SK-N-SH (cell line): ENCODE measurements at places on chromosomes 6 and 20. TPM values are rescaled to one million over a fixed set of nuclear protein-coding genes. Genes with fewer than 3 reads are reported as not detected.

GRCh38 chr6:157593596-157593995 is 212.6 kb downstream of the ZDHHC14 start:
- DNase-seq = no peak

DNA sequence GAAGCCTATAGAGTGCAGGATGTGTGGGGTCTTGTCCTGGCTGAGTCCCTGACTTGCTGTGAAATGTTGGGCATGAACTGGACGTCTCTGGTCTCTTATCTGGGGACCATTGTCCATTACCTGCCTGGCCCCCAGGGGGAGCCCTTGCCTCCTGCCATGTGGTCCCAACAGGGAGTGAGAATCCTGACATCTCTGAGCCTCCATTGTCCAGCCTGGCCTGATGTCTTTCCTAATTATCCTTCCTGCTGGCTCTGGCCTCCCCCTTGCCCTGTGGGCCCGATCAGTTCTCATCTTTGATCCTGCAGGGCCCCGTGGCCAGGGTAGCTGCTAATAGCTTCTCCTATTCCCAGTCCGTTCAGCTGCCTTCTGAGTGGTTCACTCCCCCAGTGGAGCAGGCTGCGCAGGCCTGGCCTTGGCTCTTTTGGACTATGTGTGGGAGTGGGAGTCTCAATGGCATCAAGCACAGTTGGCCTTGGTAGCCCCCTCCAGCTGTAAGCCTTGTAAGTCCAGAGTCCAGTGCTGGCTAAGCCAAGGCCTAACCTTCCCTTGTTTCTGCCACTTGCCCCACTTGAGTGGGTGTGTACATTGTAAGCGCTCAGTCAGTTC is 77.9 kb upstream of the RALY start:
- DNase-seq = peak; percentile 44

DNA sequence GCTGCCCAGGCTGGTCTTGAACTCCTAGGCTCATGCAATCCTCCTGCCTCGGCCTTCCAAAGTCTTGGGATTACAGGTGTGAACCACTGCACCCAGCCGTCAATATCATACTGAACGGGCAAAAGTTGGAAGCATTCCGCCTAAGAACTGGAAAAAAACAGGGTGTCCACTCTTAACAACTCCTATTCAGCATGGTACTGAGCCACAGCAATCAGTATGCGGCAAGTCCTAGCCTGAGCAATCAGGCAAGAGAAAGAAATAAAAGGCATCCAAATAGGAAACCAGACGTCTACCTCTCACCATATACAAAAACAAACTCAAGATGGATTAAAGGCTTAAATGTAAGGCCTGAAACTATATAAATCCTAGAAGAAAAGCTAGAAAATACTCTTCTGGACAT is 83.1 kb downstream of the FKBP5 start:
- no peak for DNase-seq

- DNase-seq = no peak
Observed at GRCh38 chr6:12582421-12583110, 134.0 kb upstream of the PHACTR1 start.

DNA sequence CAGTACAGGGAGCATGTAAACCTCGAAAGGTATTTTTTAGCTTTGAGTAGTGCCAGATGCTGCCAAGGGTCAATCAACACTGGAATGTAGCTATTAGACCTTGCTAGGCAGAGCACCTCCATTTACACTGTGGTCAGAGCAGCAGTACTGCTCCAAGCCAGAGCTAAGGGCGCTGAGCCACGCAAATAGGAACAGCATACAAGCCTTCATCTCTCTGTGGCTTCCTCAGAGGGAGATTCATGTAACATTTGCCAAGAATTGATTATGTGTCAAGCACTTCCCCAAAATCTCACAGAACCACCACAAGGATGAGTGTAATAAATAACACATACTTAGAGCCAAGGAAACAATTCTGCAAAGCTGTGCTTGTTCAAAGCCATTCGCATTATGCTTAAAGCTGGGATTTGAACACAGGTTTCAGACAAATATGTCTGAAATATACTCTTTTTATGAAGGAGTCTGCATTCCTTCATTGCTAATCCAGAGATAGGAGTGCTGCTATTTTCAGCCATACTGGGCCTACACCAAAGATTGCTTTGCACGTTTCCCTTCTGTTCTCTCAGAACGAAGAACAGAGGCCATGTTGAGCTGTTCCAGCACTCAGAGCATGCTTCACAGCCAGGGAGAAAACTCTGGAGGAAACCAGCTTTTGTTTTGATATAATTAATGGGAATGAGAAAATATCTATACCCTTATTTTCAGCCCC is 97.7 kb downstream of the SLC16A10 start:
- DNase-seq = no peak

GRCh38 chr20:40191573-40191972 is 497.5 kb downstream of the MAFB start:
- DNase-seq = no peak

GRCh38 chr20:44287272-44288097 is 23.5 kb downstream of the FITM2 start:
- DNase-seq = no peak

DNA sequence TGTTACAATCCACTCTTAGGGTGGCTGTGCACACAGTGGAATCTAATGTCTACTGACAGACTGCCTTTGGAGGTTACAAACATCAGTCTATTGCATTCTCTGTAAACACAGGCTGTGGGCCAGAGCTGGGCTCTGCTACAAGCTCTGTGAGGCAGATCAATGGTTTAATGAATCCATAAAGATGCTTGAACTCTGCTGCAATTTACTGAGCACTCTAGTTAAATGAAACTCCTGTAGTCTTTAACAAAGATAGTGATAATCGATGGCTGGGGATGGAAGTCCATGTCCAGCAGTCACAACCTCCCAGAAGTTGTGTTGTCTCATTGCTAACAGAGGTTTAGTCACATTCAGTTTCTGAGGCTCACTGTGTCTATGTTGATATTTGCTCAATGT is 50.5 kb downstream of the SOBP start:
- no peak for DNase-seq

GRCh38 chr6:31081872-31082271 is 30.5 kb downstream of the C6orf15 start:
- no peak for DNase-seq

GRCh38 chr6:25942561-25943147 is 12.2 kb upstream of the SLC17A2 start:
- DNase-seq = peak; percentile 25

DNA sequence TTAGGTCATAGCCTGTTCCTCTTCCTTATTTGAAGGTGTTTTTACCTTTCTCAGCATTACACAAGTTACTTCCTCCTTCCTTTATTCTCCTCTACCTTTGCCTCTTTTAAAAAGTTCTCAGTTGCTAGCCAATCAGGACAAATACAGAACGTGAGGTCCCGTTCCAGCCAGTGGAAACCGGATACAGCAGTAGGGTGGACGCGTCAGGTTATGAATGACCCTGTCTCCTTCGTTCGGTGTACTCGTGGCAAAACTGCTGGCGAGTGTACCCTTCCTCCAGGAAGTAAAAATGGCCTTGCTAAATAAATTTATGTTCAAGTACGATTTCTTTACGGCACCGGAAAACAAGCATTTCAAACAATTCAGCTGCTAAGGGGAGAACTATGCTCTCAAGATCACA is 77.0 kb upstream of the MLN start:
- no peak for DNase-seq

DNA sequence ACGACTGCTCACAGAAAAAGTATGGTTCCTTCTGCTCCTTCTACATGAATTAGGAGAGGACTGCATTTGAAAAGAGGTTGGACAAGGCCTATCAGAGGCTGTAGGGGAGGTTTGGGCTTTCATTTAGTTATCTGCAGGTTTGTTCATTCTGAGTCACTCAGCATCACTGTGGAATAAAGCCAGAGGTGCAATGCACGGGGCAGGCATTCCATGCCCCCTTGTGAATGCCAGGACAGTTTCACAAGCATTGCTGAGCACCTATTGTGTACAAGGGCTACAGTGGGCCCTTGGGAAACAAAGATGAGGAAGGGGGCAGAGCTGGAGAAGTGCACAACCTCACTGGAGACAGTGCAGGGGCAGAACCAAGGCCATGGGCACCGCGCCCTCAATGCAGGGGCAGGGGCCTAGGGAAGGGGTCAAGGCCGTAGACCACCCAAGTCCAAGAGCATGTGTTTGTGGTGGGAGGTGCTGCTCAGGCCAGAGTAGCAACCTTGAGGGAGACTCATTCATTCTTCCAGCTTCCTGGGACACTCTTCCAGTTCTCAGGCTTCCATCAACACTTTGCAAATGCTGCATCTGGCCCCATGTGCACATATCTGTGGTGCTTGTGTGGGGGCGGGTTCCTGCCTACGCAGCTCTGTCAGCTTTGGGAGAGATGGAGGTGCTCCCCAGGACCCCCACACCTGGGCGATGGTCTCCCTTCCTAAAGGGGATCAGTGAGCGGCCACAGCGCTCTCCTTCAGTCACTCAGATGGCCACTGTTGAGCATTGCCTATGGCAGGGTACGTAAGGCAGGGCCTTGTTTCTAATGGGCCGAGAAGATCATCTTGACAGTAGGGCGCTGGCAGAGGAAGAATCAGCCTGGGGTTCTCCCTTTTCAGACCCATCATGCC is 204.5 kb downstream of the SYNDIG1 start:
- DNase-seq = no peak

DNA sequence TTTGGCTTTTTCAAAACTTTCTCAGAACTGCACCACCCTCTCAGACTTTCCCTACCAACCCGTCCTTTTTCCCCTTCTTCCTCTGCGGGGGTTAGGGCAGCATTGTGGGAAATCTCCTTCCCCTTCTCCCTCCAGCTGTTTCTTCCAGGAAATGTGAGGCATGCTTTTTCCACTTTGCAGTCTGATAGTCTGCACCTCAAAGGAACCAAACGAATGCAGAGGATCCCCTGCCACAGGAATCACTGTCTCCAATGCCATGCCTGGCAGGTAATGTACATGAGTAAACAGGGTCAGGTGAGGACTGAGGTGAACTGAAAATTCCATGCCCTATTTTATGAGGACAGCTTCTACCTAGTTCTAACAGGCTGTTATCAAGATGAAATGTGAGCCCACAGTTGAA is 218.4 kb downstream of the BCAS1 start:
- DNase-seq = no peak

DNA sequence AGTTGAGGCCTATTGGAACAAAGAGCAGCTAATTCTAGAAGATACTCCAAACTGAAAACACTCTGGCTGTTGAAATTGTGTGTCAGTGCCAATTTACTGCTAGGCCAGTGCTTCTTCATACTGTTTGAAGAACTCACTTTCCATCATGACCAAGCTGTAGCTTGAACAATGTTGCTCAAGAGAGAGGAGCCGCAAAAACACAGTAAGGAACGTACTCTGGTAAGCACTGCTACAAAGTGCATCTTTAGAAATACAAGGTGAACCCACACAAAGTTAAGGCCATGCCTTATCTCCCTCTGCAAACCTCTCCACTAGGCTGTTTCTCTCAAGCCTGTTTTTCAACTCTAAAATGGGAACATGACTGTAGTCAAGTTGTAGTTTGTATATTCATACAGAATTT is 74.5 kb upstream of the TULP1 start:
- no peak for DNase-seq

DNA sequence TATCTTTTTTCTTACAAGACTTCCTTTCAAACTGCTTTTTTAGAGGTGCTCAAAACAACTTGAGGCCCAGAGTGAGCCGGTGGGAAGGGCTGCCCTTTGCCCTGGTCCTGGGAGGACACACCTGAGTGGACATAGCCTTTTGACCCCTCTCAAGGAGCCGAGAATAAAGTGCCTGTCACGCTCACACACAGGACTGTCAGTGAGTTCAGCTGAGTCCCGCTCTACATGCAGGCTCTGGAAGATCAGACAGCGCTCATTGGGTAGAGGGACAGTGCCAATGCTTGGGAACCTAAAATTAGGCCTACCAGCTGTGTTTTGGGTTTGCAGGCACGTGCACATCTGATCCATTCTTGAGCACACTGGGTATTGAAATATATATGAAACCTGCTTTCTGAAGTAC is 387.8 kb downstream of the CD83 start:
- no peak for DNase-seq

DNA sequence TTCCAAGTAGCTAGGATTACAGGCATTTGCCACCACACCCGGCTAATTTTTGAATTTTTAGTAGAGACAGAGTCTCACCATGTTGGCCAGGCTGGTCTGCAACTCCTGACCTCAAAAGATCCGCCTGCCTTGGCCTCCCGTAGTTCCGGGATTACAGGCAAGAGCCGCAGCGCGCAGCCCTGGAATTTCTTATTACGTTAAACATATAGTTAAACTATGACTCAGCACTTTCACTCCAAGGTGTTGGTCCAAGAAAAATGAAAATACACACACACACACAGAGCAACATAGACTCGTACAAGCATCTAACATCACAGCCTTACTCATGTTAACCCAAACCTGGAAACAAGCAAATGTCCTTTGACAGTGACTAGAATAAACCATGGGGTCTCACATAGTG is 663.9 kb downstream of the PRKN start:
- no peak for DNase-seq

- no peak for DNase-seq
Observed at GRCh38 chr6:47000842-47001241, 41.3 kb downstream of the ADGRF1 start.

- DNase-seq = no peak
Observed at GRCh38 chr20:1369970-1370369, 22.9 kb downstream of the FKBP1A start.

GRCh38 chr6:57307850-57308249 is 9.6 kb upstream of the PRIM2 start:
- DNase-seq = no peak

HCRTR2 gene
- not detected in 2 replicates for polyA plus RNA-seq

DPPA5 gene
- polyA plus RNA-seq = not detected in 2 replicates

SMIM13 gene
- polyA plus RNA-seq = 2.1 and 2.7 TPM in 2 replicates

SLC26A8 gene
- polyA plus RNA-seq = not detected in 2 replicates

LZTS3 gene
- 11.9 and 12.3 TPM in 2 replicates for polyA plus RNA-seq

PRKN gene
- polyA plus RNA-seq = 0.76 and 0.83 TPM in 2 replicates

JAG1 gene
- polyA plus RNA-seq = 6.0 and 7.7 TPM in 2 replicates

FLOT1 gene
- polyA plus RNA-seq = 457 and 462 TPM in 2 replicates
